ENCODE measurements at places on chromosomes 6 and 20.

DNA sequence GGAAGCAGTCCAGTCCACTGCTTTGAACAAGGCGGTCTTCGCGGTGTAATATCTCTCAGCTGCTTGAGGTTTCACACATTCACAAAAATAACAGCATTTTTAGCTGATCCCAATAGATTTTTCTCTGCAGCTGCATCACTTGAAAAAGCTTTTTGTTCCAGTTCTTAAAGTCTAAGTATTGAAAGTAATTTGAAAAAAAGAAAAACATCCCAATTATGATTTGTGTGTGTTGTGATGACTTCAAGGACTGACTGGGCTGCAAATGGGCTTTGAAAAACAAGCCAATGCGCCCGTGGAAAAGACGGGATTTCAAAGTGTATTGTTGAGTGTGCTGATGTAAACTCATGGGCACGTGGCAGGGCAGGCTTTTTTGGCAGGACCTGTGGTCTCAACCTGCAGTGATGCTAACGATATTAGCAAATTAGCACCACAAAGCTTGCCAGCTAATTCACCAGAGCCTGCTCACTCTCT is 151.1 kb downstream of the TMEM242 start:
- no peak for DNase-seq

DNA sequence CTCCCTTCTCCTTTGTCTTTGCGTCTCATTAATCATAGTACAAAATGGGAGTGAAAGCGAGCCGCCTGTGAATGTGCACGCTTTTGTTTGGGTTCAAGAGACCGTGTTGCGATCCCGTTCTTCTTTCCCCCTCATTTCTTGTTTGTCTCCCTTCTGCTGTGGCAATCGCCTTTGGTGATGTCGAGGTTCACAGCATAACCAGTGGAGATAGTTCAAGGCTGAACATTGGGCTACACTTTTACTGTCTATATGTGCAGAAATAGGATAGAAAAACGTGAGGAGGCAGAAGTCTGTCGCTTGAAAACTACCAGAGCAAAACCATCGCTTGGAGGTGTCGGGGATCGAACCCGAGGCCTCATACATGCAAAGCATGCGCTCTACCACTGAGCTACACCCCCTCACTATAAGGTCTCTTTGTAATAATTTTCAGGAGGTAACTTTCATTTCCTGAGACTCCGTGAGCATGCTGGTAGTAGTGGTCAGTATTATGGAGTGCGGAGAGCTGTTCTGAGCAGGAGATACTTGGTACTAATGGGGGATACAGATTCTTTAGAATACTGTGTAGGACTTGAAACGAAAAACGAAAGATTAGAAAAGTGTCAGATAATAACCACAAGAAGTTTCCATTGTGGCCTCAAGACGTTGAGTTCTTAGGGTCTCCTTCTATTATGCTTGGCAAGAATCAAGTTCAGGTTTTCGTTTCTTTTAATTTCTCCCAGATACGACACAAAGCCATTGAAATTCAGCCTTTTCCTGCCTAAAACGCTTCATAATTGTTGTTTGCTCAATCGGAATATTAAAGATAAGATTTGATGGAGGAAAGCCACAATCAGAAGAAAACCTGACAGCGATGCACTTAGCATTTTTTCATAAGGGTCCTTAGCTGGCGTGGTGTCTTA is 106.6 kb downstream of the TRIM27 start:
- no peak for DNase-seq

DNA sequence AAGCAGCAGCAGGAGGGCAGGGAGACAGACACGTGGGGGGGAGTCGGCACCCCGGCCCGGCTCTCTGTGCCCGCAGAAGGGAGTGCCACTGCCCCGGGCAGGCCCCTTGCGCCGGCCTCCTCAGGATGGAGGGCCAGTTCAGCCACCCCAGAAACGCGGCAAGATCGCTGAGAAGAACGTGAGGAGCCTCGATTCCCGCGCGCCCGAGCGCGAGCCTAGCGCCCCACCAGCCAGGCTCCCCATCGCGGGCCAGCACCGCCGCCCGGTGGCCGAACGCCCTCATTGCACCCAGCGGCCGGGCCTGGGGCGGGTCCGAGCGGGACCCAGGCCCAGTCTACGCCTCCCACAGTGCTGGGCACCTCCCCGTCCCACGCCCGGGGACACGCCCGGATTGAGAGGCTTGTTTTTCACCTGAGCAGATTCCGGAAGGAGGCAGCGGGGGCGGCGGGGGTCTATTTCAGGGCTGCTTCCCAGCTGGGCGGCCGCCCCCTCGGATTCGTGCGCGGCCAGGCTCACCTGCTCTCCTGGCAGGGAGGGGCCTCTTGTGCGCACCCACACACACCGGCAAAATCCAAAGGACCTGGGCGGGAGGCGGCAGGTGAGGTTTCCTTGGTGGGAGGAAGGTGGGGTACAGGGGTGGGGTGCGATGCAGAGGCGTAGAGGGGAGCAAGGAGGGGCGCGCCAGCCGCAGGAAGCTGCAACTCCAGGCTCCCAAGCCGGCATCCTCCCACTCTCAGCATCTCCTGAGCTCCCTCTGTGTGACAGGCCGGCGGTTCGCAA is 9.0 kb upstream of the GRM4 start:
- DNase-seq: peak; percentile 23

- no peak for DNase-seq
Observed at GRCh38 chr20:48957053-48957481, 35.6 kb downstream of the ARFGEF2 start.

- no peak for DNase-seq
Observed at GRCh38 chr6:125869427-125869826, 78.7 kb downstream of the NCOA7 start.

DNA sequence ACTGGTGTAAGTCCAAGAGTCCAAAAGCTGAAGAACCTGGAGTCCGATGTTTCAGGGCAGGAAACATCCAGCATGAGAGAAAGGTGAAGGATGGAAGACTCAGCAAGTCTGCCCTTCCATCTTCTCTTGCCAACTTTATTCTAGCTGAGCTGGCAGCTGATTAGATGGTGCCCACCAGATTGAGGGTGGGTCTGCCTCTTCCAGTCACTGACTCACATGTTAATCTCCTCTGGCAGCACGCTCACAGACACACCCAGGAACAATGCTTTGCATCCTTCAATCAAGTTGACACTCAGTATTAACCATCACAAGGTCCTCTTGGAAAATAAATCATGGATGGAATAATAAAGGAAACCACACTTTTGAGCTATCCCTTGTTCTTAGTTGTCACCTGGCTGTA is 121.2 kb downstream of the MAP3K7 start:
- no peak for DNase-seq

- DNase-seq: no peak
Observed at GRCh38 chr6:137487181-137487868, 6.9 kb downstream of the OLIG3 start.

DNA sequence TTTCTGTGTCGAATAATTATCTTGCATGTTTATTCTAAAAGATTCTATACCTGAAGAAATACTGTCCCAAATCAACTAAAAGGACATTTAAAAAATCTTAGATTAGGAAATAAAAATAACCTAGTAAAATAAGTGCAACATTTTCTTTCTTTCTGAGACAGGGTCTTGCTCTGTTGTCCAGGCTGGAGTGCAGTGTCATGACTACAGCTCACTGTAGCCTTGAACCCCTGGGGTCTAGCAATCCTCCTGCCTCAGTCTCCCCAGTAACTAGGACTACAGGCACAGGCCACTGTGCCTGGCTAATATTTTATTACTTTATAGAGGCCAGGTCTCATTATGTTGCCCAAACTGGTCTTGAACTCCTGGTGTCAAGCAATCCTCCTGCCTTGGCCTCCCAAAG is 48.7 kb downstream of the RARS2 start:
- DNase-seq: no peak

DNA sequence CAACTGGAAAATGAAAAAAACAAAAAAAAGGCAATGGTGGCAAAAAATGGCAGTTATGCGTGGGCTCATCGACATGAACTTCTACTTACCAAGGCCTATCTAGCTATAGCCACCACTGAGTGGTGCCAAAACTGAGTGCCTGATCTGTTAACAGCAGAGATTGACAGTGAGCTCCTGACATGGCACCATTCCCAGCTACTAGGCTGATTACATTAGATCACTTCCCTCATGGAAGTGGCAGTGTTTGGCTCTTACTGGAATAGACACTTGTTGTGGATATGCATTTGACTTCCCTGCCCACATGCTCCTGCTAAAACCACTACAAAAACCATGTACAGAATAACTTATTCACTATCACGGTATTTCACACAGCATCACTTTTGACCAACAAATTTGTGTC is 216.1 kb upstream of the SGK1 start:
- DNase-seq: no peak

GRCh38 chr6:42400061-42400760 is 51.5 kb downstream of the TRERF1 start:
- no peak for DNase-seq

DNA sequence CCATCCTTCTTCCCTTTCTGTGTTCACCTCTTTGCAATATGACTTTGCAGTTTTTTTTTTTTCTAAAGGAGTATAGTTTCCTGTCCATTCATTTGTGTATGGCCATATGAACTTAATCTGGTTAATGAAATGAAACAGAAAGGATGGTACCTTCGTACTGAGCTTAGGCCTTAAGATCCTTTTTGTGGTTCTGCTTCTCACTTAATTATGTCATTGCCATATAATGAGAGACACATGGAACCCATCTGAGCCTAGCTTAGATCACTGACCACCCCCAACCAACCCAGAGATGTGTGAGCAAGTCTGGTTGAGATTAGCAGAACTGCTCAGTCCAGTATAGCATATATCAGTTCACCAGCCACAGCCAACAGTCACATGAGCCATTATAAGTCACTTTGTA is 1179.6 kb downstream of the HACE1 start:
- DNase-seq: no peak

DNA sequence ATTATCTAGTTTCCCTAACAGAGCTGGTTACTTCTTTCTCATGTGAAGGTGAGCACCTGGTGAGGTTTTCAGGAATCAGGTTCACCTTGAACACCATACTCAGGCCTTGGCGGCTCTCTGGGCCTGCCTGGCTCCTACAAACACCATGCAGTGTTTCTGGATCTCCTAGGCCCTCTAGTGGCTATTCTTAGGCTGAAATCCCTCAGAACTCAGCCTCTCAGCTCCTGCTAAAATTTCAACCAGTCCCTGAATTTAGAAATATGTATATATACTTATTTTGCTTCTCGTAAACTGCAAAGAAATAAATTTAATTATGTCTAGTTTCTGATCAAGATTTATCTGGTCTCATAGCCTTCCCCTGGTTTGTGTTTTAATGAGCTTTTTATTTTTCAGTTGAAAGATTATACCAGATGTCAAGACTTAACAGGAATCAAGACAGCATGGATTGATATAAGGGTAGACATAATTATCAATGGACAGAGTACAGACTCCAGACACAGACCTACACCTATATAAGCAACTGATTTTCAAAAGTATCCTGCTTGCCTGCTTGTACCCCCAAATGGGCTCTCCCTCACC is 55.9 kb downstream of the ANKEF1 start:
- no peak for DNase-seq

DNA sequence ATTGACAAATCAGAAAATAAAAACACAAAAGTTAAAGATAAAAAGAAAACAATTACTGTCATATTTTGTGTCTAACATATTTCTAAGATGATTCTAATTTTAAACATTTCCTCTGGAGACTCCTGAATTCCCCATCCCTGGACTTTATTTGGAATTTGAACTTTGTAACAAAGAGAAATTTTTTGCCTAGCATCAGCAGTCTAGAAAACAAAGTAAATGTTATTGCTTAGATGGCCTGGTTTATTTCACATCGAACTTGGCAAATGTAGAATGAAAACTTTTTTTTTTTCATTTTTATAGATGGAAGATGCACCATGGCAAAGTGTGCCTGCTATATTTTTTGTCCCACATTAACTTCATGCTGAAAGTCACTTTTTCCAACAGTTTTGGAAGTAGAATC is 159.1 kb downstream of the TBX18 start:
- DNase-seq: no peak

GRCh38 chr20:5416086-5416485 is 99.3 kb upstream of the PROKR2 start:
- DNase-seq: no peak

GRCh38 chr20:40803381-40803780 is 114.3 kb upstream of the MAFB start:
- no peak for DNase-seq

GRCh38 chr6:169847141-169847674 is 95.8 kb downstream of the ERMARD start:
- no peak for DNase-seq

GRCh38 chr6:121222656-121223055 is 111.6 kb downstream of the TBC1D32 start:
- DNase-seq: no peak

GRCh38 chr6:163945808-163946207 is 531.3 kb downstream of the QKI start:
- no peak for DNase-seq

DNA sequence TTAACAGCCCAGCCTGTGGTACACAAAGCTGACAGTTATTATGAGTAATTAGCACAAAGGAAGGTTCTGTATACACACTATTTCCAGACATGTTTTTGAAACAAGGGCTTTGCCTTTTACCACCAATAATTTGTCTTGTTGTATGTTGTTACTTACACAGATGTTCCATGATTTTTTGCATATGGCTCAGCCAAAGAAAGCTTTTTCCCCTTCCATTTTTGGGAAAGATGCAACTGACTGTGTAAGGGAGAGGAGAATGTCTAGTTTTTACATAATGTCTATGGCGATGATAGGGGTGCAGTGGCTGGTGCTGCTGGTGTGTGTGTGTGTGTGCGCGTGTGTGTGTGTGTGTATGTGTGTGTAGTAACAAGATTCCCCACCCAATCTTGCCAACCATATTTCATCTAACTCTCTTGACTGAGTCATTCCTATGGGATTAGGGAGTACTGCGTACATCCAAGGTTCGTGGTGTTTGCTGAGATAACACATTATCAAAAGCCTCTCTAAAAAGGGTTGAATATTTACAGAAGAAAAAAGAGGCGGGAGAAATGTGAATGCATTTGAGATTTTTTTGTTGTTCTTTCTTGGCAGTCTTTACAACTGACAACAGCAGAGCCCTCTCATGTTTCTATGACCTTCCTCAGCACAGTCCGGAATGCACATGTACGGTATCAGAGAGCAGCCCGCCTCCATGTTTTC is 192.2 kb downstream of the GMPR start:
- no peak for DNase-seq

DNA sequence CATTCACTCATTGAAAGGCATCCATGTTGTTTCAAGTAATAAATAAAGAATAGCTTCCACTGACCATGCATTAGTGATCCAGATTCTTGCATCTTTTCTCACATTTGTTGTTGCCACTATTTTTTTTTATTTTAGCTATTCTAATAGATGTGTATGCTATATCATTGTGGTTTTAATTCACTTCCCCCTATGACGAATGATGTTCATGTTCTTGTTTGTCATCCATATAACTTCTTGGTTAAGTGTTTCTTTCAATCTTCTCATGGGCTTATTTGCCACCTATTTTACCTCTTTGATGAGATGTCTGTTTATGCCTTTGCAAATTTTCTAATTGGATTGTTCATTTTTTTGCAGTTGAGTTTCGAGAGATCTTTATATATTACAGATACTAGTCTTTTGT is 681.2 kb downstream of the HDGFL1 start:
- no peak for DNase-seq

GRCh38 chr6:97174471-97174870 is 108.5 kb downstream of the MMS22L start:
- no peak for DNase-seq
